ENCODE measurements at places on chromosomes 2 and 18. TPM values are rescaled to one million over a fixed set of nuclear protein-coding genes. Genes with fewer than 3 reads are reported as not detected.

The ZNF2 gene
- 4.1 TPM for total RNA-seq

The CD8B gene
- total RNA-seq: 0.62 TPM

The CLHC1 gene
- 8.6 TPM for total RNA-seq

The LONRF2 gene
- total RNA-seq: 24.5 TPM

GRCh38 chr18:69647702-69648101, 247.0 kb downstream of the DOK6 start:
- no peak for DNase-seq

DNA sequence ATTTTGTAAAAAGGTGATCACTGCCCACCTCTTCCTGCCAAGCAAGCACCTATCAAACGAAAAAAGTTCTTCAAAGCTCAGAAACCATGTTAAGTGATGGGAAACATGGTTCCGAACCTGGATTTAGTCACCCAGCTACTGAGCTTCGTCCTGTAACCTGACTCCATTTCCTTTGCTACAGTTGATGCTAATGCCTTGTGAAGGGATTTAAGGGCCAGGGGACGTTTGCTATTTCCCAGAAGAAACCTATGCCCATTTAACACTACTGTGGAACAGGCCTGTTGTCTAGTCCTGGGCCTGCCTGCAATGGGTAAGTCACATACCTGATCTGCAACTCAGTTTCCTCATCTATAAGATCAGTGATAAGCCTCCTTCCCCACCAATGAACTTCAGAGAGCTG, 14.8 kb downstream of the SERPINE2 start:
- no peak for DNase-seq

DNA sequence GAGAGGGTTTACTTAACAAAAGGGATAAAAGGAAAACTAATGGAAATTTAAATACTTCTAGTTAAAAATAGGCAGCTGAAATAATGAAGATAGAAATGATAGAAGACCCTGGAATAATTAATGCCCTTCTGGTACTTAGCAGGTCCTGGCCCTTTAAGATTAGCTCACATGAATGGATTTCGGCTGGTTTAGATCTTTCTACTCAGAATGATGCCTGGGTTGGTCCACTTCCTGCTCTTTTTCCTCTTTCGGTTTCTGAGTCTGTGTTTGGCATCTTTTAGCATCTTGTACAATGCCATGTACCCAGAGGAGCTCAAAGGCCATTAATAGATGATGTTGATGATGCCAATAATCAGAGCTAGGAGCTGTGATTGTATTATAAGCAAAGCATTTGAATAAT, 290.5 kb downstream of the CLIP4 start:
- DNase-seq: no peak

The OR6B2 gene
- total RNA-seq: not detected

DNA sequence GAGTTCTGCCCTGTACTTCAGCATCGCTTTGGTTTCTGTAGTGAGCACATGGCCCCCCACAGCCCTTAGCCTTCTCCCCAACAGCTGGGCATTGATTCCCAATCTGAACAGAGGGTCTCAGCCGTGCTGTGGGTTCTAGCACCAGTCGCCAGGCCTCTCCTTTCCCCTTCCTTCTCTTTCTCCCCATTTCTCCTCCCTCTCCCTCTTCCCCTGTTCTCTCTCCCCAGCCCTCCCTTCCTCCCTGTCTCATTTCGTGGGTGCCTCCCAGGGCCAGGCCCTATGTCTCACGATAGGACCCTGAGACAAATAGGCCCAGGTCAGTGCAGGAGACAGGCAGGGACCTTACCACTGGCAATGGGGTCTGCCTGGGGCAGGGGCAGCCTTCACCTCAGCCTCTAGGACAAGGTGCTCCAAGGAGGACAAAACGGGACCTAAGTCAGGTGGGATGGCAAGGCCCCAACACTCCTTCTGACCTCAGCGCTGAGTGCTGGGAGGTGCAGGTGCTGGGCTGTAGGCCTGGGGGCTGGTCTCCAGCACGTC, 143.4 kb upstream of the GPC1 start:
- DNase-seq: peak; percentile 58

GRCh38 chr2:228646061-228646460, 464.6 kb upstream of the SPHKAP start:
- no peak for DNase-seq

The LIPG gene
- 1.7 TPM for total RNA-seq

The CRACDL gene
- total RNA-seq: 3.3 TPM

The WNT6 gene
- 0.46 TPM for total RNA-seq

The DUSP11 gene
- 10.9 TPM for total RNA-seq

The DOK1 gene
- total RNA-seq: 3.9 TPM

DNA sequence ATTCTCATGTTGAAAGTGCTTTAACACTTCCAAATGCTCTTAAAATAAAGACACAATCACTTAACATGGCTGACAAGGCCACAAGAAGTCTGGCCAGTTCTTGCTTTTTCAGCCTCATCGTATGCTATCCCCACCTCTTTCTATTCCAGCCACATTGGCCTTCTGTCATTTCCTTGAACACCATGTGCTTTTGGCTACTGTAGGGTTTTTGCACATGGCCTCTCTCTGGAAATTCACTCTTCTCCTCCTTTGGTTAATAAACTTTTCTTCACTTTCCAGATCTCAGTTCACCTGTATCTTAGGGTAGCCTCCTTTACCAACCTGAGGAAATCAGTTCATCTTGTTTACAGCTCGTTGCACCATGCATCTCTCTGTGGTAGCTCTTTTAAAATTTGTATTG, 450.5 kb upstream of the MEX3C start:
- no peak for DNase-seq
